ENCODE measurements at places on chromosomes 5 and 9.

GRCh38 chr5:37696190-37697021 is 143.4 kb downstream of the GDNF start:
- DNase-seq = no peak

DNA sequence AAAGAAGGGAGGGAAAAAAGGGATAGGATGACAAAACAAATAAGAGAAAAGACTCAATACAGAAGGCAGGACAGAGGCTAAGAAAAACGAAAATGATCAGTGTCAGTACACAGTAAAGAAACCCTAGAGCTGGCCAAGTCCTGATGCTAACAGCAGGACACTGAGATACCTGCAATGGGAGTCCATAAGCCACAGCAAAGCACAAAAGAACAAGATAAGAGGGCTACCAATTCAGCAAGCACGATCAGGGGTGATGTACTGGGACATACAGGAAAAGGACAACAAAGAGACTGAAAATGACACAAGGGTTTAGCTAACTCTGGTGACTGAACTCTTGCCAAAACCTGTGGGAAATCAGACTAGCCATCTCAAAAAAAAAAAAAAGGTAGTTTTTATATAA is 1072.6 kb upstream of the COX7C start:
- no peak for DNase-seq

DNA sequence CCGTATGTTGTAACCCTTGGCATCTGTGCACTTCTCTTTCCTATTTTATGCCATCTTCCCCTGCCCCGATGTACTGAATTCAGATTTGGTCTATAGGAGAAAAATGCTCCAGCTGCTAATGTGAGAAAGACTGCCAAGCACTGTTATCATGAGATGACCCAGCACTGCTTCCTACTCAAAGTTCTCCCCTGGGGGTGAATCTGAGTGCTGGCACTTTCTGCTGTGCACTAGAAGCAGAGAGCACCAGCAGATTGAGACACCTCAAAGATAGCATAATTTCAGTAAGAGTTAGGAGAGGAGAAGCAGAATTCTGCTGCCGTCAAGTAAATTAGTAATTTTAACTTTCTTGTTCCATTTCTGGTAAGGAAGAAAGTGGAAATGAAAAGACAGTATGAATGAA is 92.8 kb upstream of the ACOT12 start:
- DNase-seq = no peak

- DNase-seq = no peak
Measured at GRCh38 chr5:54885636-54886035, 99.8 kb downstream of the ESM1 start.

DNA sequence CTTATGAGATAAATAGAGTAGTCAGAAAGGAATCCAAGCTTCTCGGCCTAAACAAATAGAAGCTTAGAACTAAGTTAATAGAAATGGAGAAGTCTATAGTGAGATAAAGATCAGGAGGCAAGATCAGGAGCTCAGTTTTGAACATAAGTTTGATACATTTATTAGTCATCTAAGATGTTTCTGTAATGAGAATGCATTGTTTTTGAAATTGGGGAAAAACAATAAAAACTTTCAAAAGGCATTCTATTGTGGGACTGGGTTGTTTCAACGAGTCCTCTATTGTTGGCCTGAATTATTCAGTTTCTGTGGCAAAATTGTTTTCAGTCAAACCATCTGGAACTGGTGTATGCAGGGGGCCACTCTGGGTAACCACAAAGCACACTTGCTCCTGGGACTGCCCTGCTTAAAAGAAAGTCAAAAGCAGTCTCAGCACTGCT is 181.0 kb upstream of the CLINT1 start:
- no peak for DNase-seq

DNA sequence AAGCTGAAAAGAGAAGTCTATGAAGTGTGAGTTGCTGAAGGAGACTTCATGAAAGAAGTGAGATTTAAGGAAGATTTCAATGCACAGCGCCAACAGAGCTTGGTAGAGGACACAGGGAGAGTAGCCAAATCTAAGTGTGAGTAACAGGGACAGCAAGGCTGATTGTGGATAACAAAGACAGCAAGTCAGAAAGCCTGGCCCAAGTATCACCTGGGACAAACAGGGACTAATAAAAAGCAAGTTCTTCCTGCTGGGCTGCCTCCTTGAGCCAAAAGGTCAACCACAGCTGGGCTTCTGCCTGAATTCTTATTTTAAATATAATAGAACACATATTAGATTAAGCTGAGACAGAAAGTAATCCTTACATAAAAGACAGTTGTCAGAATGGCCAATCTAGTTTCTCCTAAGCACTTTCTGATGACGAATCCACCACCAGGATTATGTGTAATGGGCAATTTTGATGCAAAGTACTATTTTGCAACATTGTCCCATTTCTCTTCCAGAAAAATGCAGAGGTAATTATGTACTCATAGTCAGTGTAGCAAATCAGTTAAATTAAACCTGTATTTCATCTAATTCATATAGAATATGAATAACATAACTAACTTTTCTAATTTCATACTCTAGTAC is 73.8 kb downstream of the MAPKAP1 start:
- DNase-seq = no peak

GRCh38 chr5:120326651-120327050 is 137.4 kb upstream of the PRR16 start:
- DNase-seq = no peak

GRCh38 chr5:42811591-42812446 is at the start of gene SELENOP:
Gene SELENOP, minus strand, starts transcription at chr5:42811892. Its CDS starts 3,539 bp downstream, at chr5:42808353.
- no peak for DNase-seq

- DNase-seq = no peak
Measured at GRCh38 chr5:79183617-79184016, 52.3 kb upstream of the JMY start.

DNA sequence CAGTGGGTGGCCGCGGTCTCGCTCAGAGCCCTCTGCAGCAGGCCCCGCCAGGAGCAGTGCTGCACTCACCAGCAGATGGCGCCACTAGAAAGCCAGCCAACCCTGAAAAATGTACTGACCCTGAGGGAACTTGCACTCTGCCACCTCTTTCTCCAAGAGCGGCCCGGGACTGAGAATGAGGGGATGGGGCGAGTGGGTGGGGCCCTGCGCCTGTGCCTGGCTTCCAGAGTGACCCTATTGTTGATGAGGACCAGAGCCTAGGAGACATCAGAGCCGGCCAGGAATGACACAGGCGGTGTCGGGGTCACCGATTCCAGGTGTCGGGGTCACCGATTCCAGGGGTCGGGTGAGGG is 2.9 kb upstream of the IL17B start:
- peak; percentile 58 for DNase-seq

DNA sequence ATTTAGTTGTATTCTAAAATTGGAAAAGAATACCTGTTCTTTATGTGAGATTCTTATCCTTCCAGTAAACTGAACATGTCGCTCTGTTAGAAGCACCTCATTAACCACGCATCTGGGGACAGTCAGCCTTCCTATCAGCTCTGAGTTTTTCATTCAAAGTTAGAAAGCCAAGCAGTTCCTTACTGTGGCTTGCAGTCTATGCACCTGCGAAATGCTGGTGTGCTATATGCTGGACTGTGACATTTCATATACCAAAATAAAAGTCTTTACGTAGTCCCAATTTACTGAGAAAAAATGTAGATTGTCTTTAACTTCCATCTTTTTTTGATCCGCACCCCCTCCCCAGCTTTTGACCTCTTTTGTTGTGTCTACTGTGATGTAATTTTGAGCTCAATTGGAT is 4.3 kb downstream of the ANP32B start:
- no peak for DNase-seq

- no peak for DNase-seq
Measured at GRCh38 chr9:116716438-116716837, 29.3 kb downstream of the TRIM32 start.

- DNase-seq = no peak
Measured at GRCh38 chr5:177349362-177349647, 2.2 kb downstream of the LMAN2 start.

- DNase-seq = no peak
Measured at GRCh38 chr9:132744881-132745755, 74.9 kb downstream of the GTF3C4 start.

GRCh38 chr5:132688536-132689339 is 14.9 kb downstream of the IL4 start:
- DNase-seq = no peak

GRCh38 chr5:55546947-55547346 is 12.2 kb upstream of the PLPP1 start:
- no peak for DNase-seq

DNA sequence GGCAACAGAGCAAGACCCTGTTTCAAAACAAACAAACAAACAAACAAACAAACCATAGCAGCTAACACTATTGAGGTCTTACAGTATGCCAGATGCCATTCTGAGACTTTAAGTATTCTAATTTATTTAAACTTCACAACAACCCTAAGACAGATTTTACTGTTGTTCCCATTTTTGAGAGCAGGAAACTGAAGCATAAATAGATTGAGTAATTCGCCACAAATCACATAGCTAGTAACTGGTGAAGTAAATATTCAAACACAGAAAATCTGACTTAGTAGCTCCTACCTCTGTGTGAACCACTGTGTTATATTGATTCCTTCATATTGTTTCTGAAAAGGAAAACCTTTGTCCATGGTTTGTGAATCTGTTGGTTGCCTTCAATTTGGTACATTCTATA is 98.4 kb downstream of the UNC13B start:
- DNase-seq = no peak

DNA sequence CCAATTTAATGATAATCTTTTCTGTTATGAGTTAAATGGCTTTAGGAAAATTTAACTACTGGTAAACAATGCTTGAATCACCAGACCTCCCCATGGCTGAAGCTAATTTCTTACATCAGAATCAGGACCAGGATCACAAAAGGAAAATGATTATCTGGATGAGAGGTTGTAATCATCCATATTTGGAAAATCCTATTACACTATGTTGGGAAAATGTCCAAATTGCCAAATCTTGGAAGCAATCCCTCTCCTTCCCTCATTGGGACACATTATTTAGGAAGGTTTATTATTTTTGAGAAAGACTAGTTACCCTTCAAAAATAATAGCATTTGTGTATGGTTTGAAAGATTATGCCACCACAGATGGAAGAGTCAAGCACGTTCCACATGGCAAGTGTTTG is 130.7 kb upstream of the MINAR2 start:
- DNase-seq = no peak

GRCh38 chr5:13276156-13276555 is 668.3 kb downstream of the DNAH5 start:
- DNase-seq = no peak

DNA sequence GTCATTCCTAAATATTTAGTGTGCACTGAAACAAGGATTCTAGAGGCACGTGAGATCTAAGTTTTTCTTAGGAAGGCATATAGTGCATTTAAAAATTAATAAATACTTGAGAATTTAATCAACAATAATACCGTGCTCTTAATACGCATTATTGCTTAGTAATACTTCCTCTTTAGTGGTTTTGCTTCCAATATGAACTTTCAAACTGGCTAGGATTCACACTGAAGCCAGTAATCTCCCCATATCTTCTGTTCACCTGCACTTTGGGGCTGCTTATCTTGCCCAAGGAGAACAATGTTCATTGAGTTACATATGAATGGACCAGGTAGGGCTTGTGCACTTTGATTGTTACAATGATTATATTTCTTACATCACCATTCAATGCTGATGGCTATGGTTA is 180.5 kb upstream of the RIOK2 start:
- no peak for DNase-seq

- no peak for DNase-seq
Measured at GRCh38 chr5:42810834-42811590, 680 bp downstream of the SELENOP start.

- DNase-seq = no peak
Measured at GRCh38 chr9:2000314-2000713, 14.8 kb upstream of the SMARCA2 start.

GRCh38 chr5:172534229-172535107 is 80.1 kb upstream of the SH3PXD2B start:
- DNase-seq = no peak

DNA sequence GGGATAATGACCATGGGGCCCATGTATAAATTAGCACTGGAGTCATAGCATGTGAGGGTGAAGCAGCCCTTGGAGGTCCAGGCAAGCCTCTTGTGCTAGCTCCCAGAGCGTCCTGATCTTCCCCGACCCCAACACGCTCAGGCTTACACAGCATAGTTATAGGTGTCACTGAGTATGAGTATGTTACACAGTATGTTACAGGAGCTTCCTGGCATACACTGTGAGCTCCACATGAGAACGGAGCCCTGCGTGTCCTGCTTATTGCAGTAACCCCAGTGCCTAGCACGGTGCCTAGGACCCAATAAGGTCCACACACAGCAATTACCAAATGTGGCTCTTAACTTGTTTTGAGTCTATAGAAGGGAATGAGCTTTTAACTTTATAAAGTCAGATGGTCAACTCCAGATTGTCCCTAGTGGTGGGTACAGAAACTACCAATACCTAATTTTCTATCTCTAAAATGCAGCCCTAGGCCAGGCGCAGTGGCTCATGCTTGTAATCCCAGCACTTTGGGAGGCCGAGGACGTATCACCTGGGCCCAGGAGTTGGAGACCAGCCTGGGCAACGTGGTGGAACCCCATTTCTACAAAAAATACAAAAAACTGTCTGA is 64.1 kb downstream of the PLAC8L1 start:
- DNase-seq = no peak

DNA sequence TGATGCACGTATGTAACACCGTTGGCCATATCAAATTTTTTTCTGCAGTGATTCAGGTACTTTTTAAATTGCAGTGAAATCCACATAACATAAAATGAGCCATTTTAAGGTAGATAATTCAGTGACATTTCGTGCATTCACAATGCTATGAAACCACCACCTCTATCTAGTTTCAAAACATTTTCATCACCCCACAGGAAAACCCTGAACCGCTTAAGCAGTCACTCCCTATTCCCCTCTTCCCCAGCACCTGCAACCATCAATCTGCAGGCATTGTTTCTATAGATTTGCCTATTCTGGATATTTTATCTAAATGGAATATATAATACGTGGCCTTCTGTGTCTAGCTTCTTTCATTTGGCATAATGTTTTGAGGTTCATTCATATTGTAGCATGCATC is 79.2 kb downstream of the BOD1 start:
- no peak for DNase-seq

DNA sequence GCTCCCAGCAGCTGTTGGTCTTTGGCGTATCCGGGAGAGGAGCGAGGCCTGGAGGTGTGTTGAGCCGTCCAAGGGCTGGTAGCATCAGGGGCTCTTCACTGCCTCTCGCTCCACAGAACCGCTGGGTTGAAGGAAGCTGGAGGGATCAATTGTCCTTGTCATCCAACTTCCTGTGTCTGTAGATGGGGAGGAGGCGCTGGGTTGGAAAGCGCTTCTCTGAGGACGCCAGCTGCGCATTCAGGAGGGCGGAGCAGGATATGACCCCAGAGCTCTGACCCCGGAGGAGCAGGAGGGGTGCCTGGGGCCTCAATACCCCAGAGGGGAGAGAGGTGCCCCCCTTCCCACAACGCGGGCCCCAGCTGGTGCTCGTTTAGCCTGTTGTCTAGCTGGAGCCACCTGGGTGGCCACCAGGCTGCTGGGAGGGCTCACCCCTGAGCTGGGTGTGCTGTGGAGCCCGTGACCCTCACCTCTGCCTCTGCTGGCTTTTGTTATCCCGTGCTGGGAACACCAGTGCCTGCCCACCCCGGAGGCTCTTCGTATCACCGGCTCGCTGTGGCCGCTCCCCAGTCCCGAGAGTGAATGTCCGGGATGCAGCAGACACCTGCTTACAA is 2.0 kb upstream of the DBH start:
- no peak for DNase-seq

- DNase-seq = no peak
Measured at GRCh38 chr5:168404365-168404764, 81.9 kb upstream of the RARS1 start.
